ENCODE measurements at places on chromosomes 5 and 9. TPM values are rescaled to one million over a fixed set of nuclear protein-coding genes. Genes with fewer than 3 reads are reported as not detected.

DNA sequence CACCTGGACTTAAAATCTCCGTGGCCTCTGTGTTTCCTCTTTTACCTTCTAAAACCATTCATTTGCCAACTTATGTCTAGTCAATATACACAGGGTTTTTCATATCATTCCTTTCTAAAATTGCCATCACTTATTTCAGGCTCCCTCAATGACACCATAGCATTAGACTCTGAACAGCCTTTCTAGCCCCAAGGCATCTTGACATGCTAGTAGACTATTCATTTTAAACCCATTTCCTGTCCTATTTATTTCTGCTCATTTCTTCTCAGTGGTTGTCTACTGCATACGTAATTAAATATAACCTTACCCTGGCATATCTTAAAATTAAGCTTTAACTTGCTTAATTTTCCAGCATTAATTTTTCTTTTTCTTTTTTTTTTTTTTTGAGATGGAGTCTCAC is 83.2 kb downstream of the PHAX start:
- DNase-seq: no peak
- no peaks in the 10 kb centered on the region for H3K4me1 ChIP-seq
- no peaks in the 10 kb centered on the region for H3K36me3 ChIP-seq

GRCh38 chr9:31820426-31820825 is 564.0 kb upstream of the ACO1 start:
- no peak for DNase-seq
- H3K27ac ChIP-seq: no peak overlapping the region
- no peaks in the 10 kb centered on the region for H3K36me3 ChIP-seq
- no peaks in the 10 kb centered on the region for H3K4me1 ChIP-seq
- H3K27me3 ChIP-seq: no peaks in the 10 kb centered on the region

GRCh38 chr5:33023649-33024048 is 312.5 kb downstream of the NPR3 start:
- no peaks in the 10 kb centered on the region for H3K4me1 ChIP-seq
- no peak overlapping the region for H3K27ac ChIP-seq
- no peak overlapping the region for H3K4me3 ChIP-seq
- H3K36me3 ChIP-seq: no peaks in the 10 kb centered on the region
- DNase-seq: no peak

- H3K4me3 ChIP-seq: no peak overlapping the region
- no peak overlapping the region for H3K27ac ChIP-seq
- H3K4me1 ChIP-seq: no peaks in the 10 kb centered on the region
- H3K27me3 ChIP-seq: no peaks in the 10 kb centered on the region
These were observed 24.6 kb upstream of the PSAT1 start for GRCh38 chr9:78272307-78272706.

DNA sequence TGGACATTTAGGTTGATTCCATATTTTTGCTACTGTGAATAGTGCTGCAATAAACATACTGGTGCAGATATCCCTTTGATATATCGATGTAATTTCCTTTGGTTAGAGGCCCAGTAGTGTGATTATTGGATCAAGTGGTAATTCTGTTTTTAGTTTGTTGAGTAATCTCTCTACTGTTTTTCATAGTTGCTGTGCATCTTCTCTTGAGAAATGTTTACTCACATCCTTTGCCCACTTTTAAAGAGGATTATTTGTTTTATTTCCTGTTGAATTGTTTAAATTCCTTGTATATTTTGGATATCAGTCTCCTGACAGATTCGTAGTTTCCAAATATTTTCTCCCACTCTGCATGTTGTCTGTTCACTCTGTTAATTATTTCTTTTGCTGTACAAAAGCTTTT is 352.6 kb upstream of the TARS1 start:
- H3K36me3 ChIP-seq: no peaks in the 10 kb centered on the region
- H3K4me3 ChIP-seq: no peak overlapping the region
- peaks cover 5% of the 10 kb centered on the region for H3K4me1 ChIP-seq
- no peak overlapping the region for H3K27ac ChIP-seq
- no peak for DNase-seq
- no peaks in the 10 kb centered on the region for H3K27me3 ChIP-seq

PALM2AKAP2 gene
- total RNA-seq: 38.2 TPM

GRCh38 chr5:13212886-13213285 is 731.6 kb downstream of the DNAH5 start:
- no peak for DNase-seq
- H3K36me3 ChIP-seq: no peaks in the 10 kb centered on the region
- no peak overlapping the region for H3K27ac ChIP-seq
- H3K4me3 ChIP-seq: no peak overlapping the region

- H3K36me3 ChIP-seq: peaks cover 29% of the 10 kb centered on the region
- peaks cover 71% of the 10 kb centered on the region for H3K4me1 ChIP-seq
- no peaks in the 10 kb centered on the region for H3K27me3 ChIP-seq
- no peak for DNase-seq
These were observed 136.7 kb downstream of the RGS3 start for GRCh38 chr9:113600023-113600823.
